ENCODE measurements at places on chromosomes 4 and X. TPM values are rescaled to one million over a fixed set of nuclear protein-coding genes. Genes with fewer than 3 reads are reported as not detected.

NWD2 gene
- total RNA-seq, result 1.4 TPM

CXXC4 gene
- total RNA-seq, result 1.7 TPM

PNMA6F gene
- total RNA-seq, result not detected

AADAT gene
- 3.2 TPM for total RNA-seq

STBD1 gene
- total RNA-seq, result 19.7 TPM

GAGE12J gene
- not detected for total RNA-seq

SOWAHB gene
- total RNA-seq, result 8.6 TPM

CLDN2 gene
- 0.22 TPM for total RNA-seq

HERC6 gene
- total RNA-seq, result 8.8 TPM

ETDB gene
- not detected for total RNA-seq

TEX13D gene
- total RNA-seq, result not detected

VGLL1 gene
- not detected for total RNA-seq

DMRTC1 gene
- not detected for total RNA-seq

EOLA2 gene
- total RNA-seq, result 30.9 TPM

GAGE1 gene
- total RNA-seq, result not detected

CSN1S1 gene
- not detected for total RNA-seq

SMR3B gene
- total RNA-seq, result not detected
